AG09309 (cell line): ENCODE measurements at places on chromosomes 7 and 10.
A peak's percentile ranks its signal among the peaks of the same experiment; 100 is the strongest.

- DNase-seq, result no peak
Measured at GRCh38 chr7:130971297-130971696, 237.3 kb upstream of the KLF14 start.

DNA sequence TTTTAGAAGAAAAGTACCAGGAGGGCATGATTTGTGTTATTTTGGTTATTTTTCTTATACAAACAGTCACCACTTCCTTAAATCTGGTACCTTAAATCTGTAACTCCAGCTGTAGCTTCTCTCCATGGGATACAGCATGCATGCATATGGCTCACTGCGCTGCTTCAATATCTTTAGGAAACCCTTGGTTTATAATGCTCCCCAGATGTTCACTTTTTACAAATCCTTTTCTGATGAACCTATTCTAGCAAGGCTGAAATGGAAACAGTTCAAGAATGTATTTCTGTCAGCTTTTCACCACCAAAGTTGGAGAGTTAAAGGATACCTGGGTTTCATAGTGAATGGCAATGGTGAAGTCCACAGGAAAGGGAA is 50.9 kb downstream of the LAMB4 start:
- DNase-seq, result no peak

GRCh38 chr7:92753614-92754013 is 82.8 kb downstream of the CDK6 start:
- DNase-seq, result no peak

DNA sequence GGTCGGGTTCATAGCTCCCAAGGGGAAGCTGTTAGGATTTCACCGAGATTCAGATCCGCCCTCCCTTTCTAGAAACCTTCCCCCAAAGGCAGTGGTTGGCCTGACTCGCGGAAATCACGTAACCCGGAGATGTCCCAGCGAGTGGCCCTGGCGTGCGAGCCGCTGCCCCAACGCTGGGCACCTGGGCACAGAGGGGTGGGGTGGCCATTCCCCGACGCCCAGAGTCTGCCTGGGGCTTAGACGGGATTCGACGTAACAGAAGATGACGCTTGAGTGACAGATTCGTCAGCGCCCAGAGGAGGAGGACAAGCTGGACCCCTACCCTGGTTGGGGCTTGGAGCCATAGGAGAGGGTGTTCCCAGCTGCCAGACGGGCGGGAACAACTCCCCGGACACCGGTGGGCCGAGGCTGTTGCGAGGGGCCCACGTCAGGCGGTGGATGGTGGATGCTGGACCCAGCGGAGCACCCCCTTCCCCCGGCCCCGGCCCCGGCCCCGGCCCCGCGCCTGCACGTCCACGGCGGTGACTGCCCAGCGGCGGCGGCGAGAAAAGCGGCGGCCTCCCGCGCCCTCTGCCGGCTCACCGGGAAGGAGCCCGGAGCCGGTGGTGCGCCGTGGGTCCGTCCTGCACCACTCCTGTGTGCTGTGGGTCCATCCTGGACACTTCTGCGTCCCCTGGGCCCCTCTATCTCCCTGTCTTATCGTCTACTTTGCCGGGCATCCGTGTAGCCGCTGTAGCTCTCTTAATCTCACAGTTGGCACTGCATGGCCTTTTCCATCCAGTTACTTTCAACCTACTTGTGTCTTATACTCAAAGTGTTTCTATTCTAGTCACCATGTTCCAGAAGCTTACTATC is 35.4 kb upstream of the KNDC1 start:
- DNase-seq, result no peak

GRCh38 chr7:74291535-74291934 is 2.3 kb downstream of the CLIP2 start:
- no peak for DNase-seq

DNA sequence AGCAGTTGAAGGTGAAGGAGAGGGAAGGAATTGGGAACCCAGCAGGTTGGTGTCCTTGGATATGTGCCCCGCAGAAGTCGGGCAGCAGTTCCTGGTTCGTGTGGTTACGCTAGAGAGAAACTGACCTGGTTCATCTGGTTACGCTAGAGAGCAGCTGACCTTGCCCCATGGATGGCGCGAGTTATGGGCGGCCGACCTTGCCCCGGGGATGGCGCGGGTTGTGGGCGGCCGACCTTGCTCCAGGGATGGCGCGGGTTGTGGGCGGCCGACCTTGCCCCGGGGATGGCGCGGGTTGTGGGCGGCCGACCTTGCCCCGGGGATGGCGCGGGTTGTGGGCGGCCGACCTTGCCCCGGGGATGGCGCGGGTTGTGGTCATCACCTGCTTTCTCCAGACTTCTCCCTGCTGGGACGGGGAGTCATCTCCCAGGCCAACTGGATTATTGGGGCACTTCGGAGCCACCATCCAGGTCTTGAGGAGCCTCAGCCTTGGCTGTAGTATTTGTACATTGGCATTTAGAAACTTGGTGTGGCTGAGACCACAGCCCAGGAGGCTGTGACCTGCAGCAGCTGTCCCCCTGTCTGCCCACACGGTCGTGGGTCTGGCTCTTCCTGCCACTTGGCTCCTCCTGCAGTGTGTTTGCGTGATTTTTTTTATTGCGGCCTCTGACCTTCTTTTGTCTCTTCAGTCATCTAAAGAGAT is 6.1 kb downstream of the GET4 start:
- no peak for DNase-seq

DNA sequence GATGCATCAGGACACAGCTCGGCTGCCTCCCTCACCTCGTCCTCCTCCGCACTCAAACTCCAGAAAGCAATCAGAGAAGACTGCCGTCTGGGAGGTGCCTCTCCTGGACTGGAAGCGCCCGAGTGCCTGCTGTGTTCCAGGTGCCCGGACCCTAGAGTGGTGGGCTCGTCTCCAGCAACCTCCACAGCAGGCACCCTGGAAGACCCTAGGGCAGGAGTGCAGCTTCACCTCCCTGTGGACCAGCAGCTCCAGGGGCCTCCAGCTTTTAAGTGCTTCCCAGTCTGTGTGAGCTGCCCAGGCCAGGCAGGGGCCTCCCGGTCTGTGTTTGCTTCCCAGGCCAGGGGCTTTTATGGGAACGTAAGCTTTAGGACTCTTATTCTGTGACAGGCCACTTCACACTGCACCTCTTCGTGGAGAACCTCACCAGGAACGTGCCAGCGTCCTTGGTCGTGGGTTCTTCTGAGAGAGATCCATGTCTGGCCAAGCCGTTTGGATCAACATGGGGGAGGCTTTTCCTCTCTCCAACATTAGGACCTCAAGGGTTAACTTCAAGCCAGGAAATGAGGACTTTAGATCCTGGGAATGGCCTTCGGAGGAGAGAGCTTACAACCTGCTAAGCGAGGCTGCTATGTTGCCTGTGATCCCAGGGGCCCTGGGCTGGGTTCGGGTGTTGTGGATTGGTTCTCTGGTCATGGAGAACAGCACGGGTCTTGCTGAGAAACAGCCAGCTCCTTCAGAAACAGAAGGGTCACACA is 5.9 kb upstream of the PWWP2B start:
- no peak for DNase-seq

GRCh38 chr10:110858297-110858934 is 13.3 kb upstream of the PDCD4 start:
- DNase-seq, result no peak

GRCh38 chr7:122577449-122578003 is 121.4 kb downstream of the RNF133 start:
- DNase-seq, result no peak

- DNase-seq, result no peak
Measured at GRCh38 chr7:20945451-20945850, 158.8 kb upstream of the SP8 start.

DNA sequence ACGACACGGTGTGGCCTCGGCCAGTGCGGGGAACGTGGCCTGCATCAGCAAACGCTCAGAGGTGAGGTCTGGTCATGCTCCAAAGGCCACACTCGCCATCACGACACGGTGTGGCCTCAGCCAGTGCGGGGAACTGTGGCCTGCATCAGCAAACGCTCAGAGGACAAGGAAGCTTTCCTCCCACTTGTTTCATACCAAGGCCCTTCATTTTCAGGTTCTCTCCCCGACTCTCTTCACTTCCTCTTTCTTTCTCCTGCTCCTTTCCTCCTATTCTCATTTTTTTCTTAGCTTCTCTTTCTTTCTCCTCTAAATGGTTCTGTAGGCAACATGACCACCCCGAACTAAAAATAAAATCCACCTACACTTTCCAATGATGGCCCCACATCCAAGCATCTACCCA is 384.4 kb upstream of the SHH start:
- DNase-seq, result no peak

DNA sequence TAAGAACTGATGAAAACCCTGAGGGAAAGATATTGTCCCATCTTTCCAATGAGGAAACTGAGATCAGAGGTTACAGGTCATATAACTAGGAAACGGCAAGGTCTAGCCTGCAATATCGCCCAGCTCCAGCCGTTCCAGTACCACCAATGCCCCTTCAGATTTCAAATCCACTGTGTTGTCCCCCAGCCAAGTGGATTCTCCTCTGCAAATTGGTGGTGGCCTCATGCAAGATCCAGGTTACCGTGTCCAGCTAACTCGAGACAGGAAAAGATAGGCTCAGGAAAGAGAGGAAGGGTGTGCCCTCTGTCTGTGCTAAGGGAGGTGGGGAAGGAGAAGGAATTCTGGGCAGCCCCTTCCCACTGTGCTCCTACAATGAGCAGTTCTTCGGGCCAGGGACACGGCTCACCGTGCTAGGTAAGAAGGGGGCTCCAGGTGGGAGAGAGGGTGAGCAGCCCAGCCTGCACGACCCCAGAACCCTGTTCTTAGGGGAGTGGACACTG is 25.3 kb downstream of the PRSS2 start:
- DNase-seq, result no peak

- no peak for DNase-seq
Measured at GRCh38 chr7:112280267-112280666, 73.8 kb downstream of the ZNF277 start.

- DNase-seq, result no peak
Measured at GRCh38 chr10:128687408-128687807, 561.2 kb upstream of the MKI67 start.

DNA sequence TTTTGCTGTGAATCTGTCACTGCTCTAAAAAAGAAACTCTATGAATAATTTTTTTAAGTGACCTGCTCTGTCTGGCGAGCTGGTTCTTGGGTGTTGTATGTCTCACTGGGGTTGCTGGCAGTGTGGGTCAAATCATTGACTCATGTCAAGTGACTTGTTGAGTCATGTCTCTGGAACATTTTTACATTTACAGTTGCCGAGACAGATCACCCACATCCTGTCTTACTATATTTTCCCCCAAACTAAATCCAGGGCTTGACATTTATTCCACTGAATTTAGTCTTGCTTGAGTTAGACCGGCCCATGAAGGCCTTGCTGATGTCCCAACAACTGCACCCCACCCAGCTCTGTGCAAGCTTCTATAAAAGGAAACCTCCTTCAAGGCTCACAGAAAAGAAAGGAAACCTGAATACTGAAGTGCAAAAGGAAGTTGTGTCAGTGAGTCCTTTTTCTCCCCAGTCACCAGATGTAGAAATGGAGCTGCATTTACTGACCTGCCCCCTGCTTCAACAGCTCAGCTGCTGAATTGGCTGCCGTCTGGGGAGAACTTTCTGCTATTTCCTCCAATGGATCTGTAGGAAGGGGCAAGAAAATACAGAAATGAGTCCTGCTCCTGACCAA is 290.3 kb downstream of the TNS3 start:
- peak; percentile 82 for DNase-seq

DNA sequence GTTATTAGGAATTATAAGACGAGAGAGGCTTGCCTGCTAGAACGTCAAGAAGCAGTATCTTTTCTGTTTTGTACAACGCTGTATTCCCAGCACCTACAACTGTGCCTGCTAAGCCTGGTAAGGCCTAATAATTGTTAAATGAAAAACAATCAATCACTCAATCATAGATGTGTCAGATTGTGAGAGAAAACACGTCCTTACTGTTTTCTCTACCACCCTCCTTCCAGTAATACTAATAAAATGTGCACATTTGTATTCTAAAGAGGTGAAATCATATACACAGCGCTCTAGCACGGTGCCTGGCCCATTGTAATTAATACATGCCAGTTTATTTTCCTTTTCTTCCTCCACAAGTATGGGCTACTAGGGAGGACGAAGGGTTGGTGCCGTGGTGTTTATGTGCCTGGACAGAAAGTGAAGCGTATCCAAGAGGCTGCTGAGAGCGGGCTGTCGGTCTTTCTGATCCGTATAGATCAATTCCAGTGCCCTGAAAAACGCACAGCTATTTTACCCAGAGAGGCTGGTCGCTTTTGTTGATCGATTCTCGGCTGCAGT is 1.5 kb upstream of the AUTS2 start:
- DNase-seq, result no peak

DNA sequence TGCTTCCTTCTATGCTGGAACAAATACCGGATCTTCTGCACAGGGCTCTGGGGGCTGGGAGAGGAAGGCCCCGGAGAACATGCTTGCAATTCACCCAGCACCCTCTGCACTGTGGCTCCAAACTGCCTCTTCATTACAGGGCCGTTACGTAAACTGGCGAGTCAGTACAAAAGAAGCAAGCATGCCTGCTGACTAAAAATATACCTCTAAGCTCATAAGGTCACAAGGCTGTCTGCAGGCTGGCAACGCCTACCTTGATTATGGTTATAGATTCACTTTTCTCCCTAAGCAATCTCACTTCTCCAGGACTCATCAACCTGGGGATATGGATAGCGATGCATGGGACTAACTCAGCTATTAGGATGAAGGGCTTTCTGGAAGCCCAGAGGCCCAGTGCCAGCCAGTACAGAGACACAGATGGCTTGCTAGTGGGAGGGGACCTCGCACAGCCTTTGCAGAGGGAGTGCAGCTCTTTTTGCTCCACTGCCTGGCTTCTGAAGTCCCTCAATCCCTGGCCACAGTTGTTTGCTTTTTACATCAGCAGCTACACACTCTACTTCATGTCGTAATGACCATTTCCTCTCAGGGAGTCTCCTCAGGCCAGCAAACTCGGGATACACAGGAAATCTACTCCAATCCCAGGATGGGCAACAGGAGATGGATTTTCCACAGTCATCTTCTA is 96.1 kb downstream of the SH3PXD2A start:
- DNase-seq, result peak; percentile 48

DNA sequence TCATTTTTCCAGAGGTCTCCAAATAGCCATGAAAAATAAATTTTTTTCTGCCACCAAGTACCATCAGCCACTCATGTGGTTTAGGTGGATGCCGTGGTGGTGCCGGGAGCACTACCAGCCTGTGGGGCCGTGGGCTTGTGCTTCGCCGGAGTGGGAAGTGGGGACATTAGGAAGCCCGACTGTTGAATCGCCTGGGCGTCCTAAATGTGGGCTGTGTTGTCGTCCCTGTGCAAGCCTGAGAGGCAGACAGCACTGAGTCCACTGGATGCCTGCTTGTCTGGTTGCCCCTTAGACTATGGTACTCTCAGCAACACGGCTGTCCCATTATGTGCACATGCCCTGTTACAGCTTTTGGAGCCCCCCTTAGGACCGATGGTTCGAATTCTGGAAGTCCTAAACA is 59.9 kb downstream of the MGMT start:
- DNase-seq, result no peak

DNA sequence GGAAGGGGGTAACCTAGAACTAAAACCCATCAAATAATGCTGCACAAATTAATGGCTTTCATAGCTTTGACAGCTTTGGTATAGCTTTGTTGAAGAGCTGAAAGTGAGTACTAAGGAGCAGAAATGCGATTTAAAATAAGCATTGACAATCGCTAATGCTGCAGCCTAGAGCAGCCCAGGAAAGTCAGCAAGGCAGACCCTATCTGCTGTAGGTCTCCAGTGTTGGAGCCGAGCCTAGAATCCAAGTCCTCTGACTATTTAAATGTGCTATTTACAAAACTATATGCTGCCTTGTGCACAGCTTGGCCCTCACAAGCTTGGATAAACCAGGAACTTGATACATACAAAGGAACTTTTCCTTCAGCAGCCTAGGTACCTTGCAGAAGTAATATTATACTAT is 64.9 kb upstream of the ASAH2 start:
- DNase-seq, result no peak

GRCh38 chr7:134785842-134786241 is 6.4 kb downstream of the CALD1 start:
- no peak for DNase-seq

- no peak for DNase-seq
Measured at GRCh38 chr10:7937315-7937945, 117.1 kb upstream of the GATA3 start.
